ENCODE measurements at places on chromosomes 7 and 10. TPM values are rescaled to one million over a fixed set of nuclear protein-coding genes. Genes with fewer than 3 reads are reported as not detected.

GRCh38 chr7:73530800-73531199 is 8.7 kb upstream of the BAZ1B start:
- DNase-seq: no peak

DNA sequence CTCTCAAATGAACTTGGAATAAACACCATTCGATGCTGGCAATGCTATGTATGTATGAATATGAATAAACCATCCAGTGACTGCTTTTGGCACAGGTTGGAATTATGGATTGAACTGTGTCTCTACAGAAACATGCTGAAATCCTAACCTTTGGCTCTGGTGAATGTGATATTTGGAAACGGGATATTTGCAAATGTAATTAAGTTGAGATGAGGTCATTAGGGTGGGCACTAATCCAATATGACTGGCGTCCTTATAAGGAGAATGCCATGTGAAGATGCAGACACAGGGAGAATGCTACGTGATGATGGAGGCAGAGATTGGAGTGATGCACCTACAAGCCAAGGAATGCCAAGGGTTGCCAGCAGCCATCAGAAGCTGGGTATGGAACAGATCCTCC is 3.4 kb upstream of the ACTR3B start:
- DNase-seq: no peak

DNA sequence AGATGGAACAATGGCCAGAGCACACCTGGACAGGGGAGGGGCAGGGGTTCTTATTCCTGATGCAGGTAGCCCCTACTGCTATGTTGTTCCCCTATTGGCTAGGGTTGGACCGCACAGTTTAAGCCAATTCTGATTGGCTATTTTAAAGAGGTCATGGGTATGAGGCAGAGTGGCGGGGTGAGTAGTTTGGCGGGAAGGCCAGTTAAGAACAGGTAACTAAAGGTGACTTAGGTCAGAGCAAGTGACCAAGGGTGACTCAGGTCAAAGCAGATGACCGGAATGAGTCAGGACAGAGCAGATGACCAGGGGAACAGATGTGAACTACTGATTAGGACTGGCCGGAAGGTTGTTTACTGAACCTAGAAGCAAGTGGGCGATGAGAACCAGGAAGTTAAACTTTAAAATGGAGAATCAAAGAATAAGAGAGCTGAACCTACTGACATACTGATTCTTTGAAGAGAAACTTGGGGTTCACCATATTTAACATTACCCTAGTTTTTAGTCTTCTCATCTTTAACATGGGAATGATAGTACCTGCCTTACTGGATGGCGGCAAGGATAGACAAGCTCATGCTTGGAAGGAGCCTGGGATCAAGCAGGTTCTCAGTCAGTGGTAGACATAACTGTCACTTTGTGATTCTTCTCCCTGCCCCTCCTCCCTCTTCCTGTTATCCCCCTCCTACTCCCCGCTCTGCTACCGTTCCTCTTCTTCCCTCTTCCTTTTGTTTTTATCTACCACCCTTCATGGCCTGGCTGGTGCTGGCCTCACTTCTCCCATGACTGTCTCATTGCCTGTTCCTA is 55.0 kb downstream of the CCNY start:
- DNase-seq: no peak

DNA sequence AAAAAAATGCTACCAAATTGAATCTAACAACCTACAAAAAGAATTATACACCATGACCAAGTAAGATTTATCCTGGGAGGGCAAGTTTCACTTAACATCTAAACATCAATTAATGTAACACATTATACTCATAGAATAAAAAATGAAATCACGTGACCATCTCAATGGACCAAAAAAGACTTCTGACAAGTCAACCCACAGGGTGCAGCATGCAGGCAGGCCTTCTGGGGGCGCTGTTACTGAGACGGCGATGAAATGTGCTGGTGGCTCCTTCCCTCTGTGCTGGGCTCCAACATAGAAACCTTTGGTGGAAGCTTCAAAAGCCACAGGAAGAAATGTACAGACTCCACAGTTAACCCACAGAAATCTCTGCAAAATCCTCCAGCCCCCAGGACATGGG is 103.1 kb downstream of the INHBA start:
- DNase-seq: no peak

GRCh38 chr7:32560075-32560474 is 64.8 kb downstream of the AVL9 start:
- no peak for DNase-seq

DNA sequence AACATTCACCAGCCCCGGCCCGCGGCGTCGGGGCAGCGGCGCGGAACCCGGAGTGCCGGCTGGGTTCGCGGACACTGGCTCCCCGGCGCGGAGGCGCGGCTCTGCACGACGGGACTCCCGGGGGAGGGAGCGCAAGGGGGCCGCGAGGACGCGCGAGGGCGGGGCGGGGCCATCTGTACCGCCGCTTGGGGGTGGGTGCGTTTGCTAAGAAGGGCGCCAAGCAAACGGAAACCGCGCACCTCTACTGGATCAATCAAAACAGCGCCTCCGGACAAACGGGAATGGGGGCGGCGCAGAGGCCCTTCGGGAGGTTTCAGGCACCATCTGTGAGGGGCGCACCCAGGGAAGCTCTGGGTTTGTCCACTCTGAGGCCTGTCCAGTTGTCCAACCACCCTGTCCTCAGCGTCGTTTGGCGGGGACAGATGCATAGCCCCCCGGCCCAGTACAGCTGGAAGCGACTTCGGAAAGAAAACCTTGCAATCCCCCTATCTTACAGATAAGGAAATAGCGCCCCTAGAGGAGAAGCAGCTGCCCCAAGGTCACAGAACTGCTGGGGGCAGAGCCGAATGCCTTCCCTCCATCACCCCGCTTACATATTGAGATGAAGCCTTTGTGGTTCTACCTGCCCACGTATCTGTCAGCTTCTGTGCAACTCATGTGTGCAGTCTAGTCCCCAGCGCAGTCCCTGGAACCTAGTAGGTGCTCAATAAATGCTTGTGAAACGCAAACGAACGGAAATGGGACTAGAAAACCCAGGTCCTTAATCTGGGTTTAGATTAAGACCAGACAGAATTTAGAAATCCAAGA is 10.7 kb upstream of the SLIT1 start:
- peak; percentile 45 for DNase-seq

GRCh38 chr7:93145354-93145753 is 2.8 kb downstream of the SAMD9L start:
- DNase-seq: no peak

DNA sequence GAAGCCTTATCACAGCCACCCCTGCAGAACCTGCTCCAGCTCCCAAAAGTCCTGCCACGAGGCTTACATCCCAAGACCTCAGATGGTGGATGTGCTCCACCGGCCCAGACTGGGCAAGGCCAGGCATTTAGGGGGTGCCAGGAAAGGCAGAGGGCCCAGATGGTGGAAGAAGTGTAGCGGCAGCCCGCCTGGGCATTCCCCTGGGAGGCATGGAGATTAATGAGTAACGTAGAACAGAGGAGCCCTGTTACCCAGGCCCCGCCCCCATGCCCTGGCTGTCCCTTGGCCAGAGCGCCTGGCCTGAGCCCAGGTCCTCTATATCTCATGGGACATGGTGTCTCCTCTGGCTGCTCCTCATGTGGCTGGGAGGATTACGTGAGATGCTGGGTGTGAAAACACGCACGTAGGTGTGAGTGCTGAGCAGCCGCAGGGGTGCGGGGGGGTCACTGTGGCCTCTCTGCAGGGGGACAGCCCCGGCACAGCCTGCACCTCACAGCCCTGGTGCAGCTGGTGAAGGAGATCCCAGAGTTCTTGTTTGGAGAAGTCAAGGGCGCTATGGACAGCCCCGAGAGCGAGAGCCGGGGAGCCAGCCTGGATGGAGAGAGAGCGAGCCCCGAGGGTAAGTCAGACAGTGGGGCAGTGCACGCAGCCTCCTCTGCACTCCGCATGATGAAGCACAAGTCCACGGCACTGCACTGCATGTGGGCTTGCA is 52.9 kb downstream of the ZNF467 start:
- DNase-seq: no peak

DNA sequence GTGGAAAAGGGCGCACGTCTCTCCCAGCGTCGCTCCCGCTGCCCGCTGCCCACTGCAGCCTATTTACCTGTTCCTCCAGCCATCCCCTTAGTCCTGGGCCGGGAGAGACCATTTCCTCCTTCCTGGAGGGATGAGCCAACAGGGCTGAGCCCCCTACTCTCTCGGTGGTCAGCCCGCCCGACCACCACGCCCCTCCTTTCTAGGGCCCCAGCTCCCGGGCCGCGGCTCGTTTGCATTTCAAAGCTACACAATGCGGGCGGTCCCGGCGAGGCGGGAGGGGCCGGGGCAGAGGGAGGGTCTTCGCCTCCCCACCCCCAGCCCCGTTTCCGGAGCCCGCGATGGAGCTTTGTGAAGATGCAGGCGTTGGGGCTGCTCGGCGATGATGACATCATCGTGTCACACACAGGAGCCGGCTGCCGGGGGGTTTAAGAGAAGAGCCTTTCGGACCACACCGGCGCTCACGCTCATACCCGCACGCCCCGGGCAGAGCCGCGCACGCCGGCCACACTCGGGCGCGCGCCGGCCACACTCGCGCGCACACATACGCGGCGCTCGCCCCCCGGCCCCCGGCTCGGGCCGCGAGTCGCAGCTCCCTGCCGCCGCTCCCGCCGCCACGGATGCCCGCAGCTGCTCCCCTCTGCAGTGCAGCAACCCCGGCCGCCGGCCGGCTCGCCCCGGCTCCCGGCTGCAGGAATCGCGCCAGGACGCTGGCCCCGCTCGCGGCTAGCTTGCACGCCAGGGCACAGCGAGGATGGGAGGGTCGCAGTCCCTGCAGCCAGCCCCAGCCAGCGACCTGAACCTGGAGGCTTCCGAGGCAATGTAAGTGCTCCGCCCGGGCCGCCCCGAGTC is 107.7 kb upstream of the BTBD16 start:
- DNase-seq: peak; percentile 55

- DNase-seq: no peak
These were observed 74.8 kb downstream of the PARD3 start for GRCh38 chr10:34740321-34740720.

DNA sequence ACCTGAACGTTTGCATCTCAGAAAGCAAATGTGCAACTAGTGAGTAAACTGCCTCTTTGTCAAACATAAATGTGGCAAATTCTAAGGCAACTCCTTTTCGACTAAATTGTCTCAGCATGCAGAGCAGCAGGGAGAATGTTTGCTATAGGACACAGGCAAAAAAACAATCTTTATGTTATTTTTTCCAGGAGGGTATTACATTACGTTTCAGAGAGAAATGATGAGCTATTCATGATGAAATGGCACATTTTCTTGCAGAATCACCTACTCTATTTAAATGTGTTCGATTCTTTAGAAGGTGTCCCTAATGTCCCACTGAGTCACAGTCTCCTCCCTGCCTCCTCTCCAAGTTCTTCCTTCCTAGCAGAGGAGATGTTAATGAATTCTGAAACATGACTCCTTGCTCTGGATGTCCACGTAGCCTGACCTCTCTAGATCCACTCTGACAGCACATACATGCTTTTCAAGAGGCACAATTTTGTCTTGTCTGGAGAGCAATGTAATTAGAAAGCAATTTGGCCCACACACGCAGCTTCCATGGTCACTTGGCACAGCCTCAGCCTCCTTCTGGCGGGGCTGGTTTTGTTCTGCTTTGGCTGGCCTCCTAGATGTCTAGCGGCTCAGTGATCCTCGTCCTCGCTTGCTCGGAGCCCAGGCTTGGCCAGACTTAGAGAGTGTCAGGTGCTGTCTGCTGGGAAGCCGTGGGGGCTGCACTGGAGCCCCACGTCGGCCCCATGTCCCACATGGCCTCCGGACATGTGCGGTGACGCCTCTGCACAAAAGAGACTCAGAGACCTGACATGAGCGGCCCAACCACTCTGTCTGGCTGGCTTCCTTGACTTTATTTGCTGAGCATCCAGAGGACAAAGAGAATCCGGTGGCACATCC is 125.7 kb upstream of the ZNF438 start:
- peak; percentile 91 for DNase-seq

- DNase-seq: no peak
These were observed 1.9 kb downstream of the BUB3 start for GRCh38 chr10:123156078-123156477.

GRCh38 chr10:5317547-5318107 is 47.1 kb upstream of the UCN3 start:
- DNase-seq: peak; percentile 74

GRCh38 chr7:133386205-133386604 is 133.3 kb downstream of the EXOC4 start:
- no peak for DNase-seq

GRCh38 chr7:150003304-150003810 is 129.6 kb downstream of the ATP6V0E2 start:
- DNase-seq: no peak

DNA sequence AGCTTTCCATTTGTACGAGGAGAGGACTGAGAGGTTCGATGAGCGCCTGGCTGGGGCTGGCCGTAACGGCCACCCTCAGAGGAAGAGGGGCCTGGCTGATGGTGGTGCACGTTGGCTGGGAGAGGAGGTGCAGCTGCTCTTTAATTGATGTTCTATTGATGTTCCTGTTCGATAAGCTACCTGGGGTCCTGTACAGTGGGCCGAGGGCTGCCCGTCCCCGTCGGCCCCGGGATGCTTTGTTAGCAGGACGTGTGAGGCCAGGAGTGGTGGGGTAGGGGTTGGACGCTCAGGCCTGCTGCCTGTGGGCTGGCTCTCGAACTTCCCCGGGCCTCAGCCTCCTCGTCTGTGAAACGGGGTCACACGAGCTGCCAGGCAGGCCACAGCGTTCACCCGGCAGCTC is 25.4 kb downstream of the FAM20C start:
- no peak for DNase-seq

DNA sequence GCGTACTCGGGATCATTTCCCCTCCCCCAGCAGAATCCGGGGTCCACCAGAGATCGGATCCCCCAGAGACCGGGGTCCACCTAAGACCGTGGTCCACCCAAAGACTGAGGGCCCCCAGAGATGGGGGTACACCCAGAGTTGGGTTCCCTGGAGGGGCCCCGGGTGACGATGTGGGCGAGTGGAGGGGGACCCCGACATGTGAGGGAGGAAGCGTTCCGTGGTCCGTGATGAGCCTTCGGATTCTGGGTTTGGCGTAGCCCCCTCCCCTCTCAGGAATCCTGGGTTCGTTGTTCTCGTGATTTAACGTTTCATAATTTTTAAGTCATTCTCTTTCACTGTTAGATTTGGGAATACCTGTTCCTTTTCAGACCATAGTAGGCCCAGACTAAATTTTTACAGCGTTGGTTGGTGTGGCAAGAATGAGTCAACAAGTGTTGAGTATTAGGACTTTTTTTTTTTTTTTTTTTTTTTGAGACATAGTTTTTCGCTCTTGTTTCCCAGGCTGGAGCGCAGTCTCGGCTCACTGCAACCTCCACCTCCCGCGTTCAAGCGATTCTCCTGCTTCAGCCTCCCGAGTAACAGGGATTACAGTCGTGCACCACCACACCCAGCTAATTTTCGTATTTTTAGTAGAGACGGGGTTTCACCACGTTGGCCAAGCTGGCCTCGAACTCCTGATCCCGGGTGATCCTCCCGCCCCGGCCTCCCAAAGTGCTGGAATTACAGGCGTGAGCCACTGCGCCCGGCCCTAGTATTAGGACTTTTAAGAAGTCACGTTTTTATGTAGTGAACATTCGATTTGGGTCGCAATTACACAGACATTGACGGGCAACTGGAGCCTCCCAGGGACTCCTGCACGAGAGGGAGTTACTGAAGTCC is 672 bp downstream of the GTPBP4 start:
- DNase-seq: peak; percentile 55

The GBX1 gene
- total RNA-seq: not detected

The GNAT3 gene
- total RNA-seq: not detected

The IL2RA gene
- total RNA-seq: not detected

The WDFY4 gene
- total RNA-seq: 0.66 TPM

The MRC1 gene
- total RNA-seq: not detected

The NAT16 gene
- total RNA-seq: not detected

The FRMPD2 gene
- total RNA-seq: not detected

The TBXAS1 gene
- total RNA-seq: 2.1 TPM

The NRCAM gene
- 2.1 TPM for total RNA-seq

The CYP3A4 gene
- not detected for total RNA-seq

The GRID2IP gene
- not detected for total RNA-seq

The GPR141 gene
- under 0.01 TPM for total RNA-seq
